ENCODE measurements at places on chromosomes 6 and 20. TPM values are rescaled to one million over a fixed set of nuclear protein-coding genes. Genes with fewer than 3 reads are reported as not detected.

DNA sequence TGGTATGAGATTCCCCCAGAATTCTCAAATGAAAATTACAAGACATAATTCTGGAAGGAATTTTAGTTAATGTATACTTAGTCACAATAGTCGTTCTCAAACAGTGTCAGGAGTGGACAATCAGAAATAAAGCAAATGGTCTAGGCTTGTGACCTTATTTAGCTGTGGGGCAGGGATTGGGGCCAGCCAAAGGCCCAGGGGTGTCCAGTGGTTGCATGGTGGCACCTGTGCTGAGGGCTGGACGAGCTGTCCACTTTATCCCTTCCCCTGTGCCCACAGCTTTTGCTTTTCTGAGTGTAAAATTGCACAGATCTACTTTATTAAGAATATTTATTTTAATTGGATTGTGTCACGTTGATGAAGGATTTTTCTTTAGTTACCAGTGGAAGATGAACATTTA is 195.0 kb downstream of the ARID1B start:
- H3K4me1 ChIP-seq: peaks cover 31% of the 10 kb centered on the region
- H3K27ac ChIP-seq: no peak overlapping the region
- DNase-seq: no peak
- no peaks in the 10 kb centered on the region for H3K36me3 ChIP-seq

- H3K27ac ChIP-seq: no peak overlapping the region
- no peaks in the 10 kb centered on the region for H3K36me3 ChIP-seq
- H3K4me1 ChIP-seq: no peaks in the 10 kb centered on the region
- no peak overlapping the region for H3K4me3 ChIP-seq
These were observed 35.8 kb downstream of the SLC2A4RG start for GRCh38 chr20:63775096-63775978.

DNA sequence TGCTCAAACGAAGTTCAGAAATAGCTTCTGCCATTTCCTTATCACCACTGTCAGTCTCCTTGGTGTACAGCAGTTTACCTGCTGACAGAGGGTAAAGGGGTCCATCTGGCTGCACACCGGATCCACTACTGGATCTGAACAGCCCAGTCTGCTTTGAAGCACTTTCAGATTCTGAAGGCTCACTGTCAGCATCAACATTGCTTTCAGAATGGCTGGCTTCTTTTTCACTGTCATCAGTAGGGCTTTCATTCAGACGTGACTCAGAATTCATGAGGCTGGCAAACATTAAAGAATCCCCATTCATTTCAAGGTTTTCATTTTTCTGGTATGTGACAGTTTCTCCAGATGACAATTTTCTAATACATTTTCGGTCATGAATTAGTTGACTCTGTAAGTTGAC is 21.0 kb upstream of the PNISR start:
- no peaks in the 10 kb centered on the region for H3K27me3 ChIP-seq
- DNase-seq: no peak
- no peaks in the 10 kb centered on the region for H3K4me1 ChIP-seq
- no peak overlapping the region for H3K27ac ChIP-seq
- H3K4me3 ChIP-seq: no peak overlapping the region

- H3K27ac ChIP-seq: no peak overlapping the region
- no peaks in the 10 kb centered on the region for H3K4me1 ChIP-seq
- no peaks in the 10 kb centered on the region for H3K27me3 ChIP-seq
- H3K4me3 ChIP-seq: no peak overlapping the region
- DNase-seq: no peak
- no peaks in the 10 kb centered on the region for H3K36me3 ChIP-seq
These were observed 8.1 kb downstream of the ARHGAP18 start for GRCh38 chr6:129701721-129702455.

DNA sequence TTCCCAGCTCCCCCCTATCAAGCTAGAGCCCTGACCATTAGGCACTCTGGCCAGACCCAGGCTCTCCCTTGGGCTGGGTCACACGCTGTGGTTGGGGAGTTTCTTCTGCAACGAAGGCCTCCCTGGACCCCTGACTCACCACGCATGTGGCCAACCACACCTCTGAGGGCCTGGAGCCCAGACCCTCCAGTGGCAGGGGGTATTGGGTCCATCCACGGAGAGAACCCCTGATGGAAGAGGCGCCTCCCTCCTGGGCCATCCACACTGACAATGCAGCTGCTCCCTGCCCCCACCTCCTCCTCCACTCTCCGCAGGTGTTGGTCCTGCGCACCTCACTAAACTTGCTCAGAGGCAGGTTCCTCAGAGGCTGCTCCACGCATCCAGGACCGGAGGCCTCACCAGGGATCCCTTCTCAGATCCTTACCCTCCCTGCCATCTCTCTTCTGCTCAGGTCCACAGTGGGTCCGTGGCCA is 125.4 kb downstream of the RNASET2 start:
- no peak overlapping the region for H3K27ac ChIP-seq
- no peak for DNase-seq
- H3K27me3 ChIP-seq: no peaks in the 10 kb centered on the region

The OPRL1 gene
- 1.3 TPM for total RNA-seq

GRCh38 chr6:112839525-112839961 is 492.4 kb downstream of the RFPL4B start:
- no peaks in the 10 kb centered on the region for H3K27me3 ChIP-seq
- H3K36me3 ChIP-seq: no peaks in the 10 kb centered on the region
- DNase-seq: no peak
- H3K4me1 ChIP-seq: no peaks in the 10 kb centered on the region

GRCh38 chr6:105593056-105593690 is 190.3 kb upstream of the PREP start:
- H3K36me3 ChIP-seq: no peaks in the 10 kb centered on the region
- no peak overlapping the region for H3K4me3 ChIP-seq
- no peaks in the 10 kb centered on the region for H3K27me3 ChIP-seq
- DNase-seq: no peak
- no peak overlapping the region for H3K27ac ChIP-seq

The LGSN gene
- 0.25 TPM for total RNA-seq

The CD83 gene
- total RNA-seq: 76.8 TPM

The PTGIS gene
- total RNA-seq: not detected

Measured in CD4-positive, CD25-positive, alpha-beta regulatory T cell (primary cell).